ENCODE measurements at places on chromosomes 3 and 15.

DNA sequence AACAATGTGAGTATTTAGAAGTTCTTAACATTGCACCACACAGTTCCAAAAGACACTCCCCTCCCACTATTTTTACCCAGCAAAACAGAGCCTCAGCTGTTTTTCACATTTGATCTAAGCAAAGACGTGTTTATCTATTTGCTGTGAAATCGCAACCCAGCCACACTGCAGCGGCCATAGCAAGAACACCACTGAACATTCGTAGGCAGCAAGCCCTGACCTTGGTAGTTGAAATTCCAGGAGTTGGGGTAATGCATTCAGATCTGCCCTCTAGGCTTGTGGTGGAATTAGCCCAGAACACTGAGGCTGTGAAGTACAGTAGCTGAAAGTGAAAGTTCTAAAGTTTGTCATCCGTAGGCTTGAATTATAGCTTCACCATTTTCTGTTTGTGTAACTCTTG is 17.1 kb upstream of the SLC24A5 start:
- DNase-seq, result no peak

DNA sequence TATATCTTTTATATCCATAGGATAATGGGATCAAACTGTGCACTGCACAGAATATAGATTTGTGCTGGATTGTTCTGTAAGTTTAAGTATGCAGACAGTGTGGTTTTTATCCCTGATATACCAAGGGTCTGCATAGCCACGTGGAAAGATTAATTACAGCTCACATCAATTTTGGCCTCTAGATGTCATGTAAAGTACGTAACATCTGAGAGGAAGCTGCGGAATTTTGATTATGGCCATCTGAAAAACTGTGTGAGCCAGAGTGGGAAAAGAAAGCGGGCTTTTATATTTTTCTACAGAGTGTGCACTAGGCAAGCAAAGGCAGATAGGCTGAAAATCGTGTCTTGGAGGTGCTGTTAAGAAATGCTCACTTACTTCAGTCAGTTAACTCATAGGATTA is 562.7 kb downstream of the GBE1 start:
- DNase-seq, result no peak

GRCh38 chr3:186697510-186697909 is 19.6 kb upstream of the KNG1 start:
- DNase-seq, result no peak

GRCh38 chr3:122692674-122693073 is 12.0 kb downstream of the PARP14 start:
- DNase-seq, result no peak

DNA sequence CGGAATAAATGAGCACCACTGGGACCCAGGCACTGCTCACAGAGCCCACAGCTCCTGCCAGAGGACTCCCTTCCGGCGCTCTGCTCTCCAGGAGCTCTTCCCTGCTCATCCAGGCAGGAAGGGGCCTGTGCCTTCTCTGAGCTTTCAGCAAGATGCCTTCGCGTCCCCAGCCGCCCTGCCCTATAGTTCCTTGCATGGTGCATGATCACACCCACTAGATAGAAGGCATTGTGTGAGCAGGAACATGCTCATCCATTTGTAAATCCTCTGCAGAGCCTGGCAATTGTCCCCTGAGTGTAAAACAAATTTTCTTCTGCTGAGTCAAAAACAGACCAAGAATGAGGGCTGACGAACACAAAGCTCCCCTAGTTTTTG is 181.6 kb downstream of the MEGF11 start:
- no peak for DNase-seq

- DNase-seq, result no peak
These were observed 50.4 kb downstream of the GHSR start for GRCh38 chr3:172397716-172398405.

- DNase-seq, result peak; percentile 80
These were observed 5.5 kb downstream of the IFT80 start for GRCh38 chr3:160393346-160394008.

DNA sequence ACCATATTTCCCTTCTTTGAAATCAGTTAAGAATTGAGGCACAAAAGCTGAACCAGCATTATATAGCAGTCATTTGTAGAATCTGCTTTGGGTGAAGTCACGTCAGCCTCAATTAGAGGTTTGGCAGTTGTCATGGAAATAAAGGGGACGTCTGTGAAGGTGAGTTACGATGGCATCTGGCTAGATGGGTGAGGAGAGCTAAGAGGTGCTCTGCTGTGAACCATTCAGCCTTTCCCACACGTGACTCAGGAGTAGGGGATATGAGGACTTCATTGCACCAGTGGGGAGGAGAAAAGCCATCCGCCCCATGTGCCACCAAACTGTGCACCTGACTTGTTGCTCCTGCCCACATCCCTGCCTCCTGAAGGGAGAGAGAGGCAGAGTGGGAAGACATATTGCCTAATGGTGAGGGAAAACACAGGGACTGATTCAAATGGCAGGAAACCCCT is 2.8 kb upstream of the C15orf40 start:
- peak; percentile 7 for DNase-seq

GRCh38 chr3:177563243-177563780 is 366.0 kb upstream of the TBL1XR1 start:
- no peak for DNase-seq

- no peak for DNase-seq
These were observed 119.9 kb downstream of the CORO2B start for GRCh38 chr15:68698708-68699107.

DNA sequence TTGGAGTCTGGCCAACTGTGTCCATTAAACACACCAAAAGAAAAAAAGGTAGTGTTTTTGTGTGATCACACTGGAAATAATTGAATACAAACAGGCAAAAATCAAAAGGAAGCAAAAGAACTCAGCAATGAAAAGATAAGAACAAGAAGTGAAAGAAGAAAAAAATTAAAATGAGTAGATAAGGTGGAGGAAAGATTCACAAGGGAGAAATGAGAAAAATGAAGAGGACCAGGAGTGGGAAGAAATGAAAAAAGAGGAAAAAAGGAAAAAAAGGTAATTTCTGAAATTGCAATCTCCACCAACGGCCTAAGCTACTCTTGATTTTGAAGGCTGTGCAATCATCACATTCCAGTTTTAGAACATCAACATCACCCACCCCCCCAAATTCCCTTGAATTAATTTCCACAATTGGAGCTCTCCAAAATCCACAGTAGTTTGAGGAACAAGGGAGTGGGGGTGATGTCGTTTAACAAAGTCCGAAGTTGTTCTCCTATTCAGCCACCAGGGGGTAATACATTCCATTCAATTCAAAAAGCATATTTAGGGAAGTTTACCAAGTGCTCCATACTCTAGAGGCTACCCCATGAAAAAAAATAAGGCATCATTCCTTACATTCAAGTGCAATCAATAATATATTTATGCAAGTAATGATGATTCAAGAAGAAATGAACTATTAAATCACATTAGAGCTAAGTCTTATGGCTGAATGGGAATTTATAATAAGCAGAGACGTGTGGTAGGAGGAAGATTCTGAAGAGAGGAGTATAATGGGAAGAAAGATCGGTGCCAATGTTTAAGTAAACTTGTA is 37.4 kb downstream of the ZNF860 start:
- peak; percentile 43 for DNase-seq

GRCh38 chr3:56933803-56934202 is 126.7 kb upstream of the SPATA12 start:
- DNase-seq, result no peak

DNA sequence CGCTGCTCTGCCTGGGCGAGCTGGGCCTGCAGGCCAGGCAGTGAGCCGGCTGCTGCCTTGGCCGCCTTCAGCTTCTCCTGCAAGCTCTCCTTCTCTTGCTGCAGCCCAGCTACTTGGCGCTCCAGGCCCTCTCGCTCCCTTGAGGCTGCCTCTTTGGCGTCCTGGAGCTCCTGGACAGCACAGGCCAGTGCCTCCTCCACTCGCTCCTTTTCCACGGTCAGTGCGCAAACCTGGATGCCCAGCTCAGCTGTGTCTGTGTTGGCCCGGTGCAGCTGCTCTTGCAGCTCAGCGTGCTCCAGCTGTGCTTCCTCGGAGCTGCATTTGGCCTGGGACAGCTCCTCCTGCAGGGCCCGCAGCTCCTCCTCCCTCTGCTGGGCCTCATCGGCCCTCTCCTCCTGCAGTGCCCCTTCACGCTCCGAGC is 23.1 kb downstream of the CXCR6 start:
- DNase-seq, result no peak

- peak; percentile 59 for DNase-seq
These were observed 72.8 kb downstream of the SLC9A9 start for GRCh38 chr3:143775459-143775858.

DNA sequence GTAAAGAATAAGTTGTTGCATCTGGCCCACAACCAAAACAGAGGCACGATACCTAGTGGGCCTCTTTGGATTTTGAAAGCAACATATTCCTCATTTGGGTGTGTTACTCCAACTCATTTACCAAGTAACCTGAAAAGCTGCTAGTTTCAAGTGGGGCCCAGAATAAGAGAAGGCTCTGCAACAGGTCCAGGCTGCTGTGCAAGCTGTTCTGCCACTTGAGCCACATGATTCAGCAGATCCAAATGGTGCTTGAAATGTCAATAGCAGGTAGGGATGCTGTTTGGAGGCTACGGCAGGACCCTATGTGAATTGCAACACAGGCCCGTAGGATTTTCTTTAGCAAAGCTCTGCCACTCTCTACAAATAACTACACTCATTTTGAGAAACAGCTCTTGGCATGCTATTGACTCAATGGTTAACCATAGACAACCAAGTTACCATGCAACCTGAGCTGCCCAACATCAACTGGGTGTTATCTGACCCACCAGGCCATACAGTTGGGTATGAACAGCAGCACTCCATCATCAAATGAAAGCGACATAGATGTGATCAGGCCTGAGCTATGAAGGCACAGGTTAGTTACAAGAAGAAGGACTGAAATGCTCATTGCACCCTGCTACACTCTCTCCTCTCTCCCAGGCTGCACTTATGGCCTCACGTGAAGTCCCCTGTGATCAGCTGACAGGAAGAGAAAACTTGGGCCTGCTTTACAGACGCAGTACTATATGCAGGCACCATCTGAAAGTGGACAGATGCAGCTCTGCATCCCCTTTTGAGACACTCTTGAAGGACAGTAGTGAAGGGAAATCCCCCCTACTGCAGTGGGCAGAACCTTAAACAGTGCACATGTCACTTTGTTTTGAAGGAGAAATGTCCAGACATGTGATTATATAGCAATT is 9.5 kb upstream of the MCF2L2 start:
- DNase-seq, result no peak

DNA sequence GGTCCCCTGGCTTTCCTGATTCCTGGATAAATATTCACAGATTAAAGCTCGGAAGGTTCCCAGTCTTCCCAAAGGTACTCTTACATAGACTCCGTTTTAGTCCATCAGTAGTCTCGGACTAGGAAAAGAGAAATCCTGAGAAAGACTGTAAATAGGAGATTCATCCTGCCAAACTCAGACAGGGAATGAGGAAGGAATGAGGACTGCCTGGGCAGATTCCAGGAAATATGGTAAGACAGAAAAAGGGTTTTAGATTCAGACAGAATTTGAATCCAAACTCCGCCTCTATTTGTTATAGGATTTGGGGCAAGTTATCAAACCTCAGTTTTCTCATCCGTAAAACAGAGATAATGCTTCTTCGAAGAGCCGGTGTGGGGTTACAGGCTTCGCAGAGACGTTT is 77.8 kb upstream of the VGLL4 start:
- no peak for DNase-seq

- no peak for DNase-seq
These were observed 115.6 kb downstream of the GREM1 start for GRCh38 chr15:32833379-32833821.

DNA sequence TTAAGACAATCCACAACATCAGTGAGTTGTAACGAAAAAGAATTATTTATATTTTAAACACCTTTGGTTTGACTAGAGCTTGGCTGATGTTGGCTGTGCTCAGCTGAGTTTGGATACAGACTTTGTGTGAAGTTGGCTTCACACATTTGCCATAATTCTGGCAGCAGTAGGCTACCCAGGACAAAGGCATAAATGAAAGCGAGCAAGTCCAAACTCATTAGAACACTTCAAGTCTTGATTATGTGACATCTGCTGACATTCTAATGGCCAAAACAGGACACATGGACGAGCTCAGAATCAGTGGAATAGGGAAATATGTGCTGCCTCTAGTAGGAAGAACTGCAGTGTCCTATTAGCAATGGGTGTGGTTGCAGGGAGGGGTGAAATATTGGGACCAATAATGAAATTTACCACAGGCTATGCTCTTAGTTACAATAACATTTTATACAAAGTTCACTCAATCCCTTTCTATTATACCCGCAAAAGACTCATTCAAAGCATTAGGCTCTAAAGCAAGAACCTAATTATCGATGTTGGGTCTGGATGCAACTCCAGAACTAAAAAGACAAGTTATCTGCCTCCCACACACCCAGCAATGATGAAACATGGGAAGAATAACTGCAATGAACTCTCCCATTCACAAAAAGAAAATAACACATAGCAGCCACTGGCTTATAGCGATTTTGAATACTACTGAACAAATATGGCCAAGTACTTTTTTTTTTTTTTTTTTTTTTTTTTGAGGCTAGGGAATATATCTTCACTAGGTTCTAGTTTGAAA is 493.9 kb upstream of the RASGRP1 start:
- DNase-seq, result peak; percentile 1

GRCh38 chr3:171558188-171558696 is 98.0 kb upstream of the TNIK start:
- no peak for DNase-seq

DNA sequence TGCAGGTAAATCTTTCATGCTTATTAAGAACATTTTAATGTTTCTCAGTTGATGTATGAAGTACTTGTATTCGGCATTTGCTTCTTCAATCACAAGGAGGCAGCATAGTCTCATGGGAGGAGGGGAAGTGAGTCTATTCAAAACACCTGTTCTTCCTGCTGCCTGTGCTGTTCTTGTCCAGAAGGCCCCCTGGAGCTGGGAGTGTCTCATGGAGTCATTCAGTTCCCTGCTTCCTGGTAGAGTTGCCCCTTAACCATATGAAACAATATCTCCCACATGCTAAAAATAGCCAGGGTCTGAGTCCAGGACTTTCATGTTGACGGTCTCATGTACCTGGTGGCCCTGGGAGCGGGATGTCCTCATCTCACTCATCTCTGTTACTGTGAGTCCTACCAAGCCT is 15.5 kb upstream of the PPP1R2 start:
- peak; percentile 19 for DNase-seq

DNA sequence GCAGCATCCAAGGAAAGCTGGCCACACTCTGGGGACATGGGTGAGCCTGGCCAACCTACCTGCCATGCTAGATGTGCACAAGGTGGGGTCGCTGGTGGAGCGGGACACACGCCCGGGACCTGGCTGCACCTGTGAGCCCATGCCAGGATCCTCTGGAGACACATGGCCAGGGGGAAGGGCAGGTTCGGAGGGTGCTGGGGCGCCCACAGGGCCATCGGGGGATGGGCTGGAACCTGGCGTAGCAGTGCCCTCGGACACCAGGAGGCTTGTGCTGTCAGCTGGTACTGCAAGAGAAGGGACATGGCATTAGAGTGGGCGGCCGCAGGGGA is 143.4 kb downstream of the NSMCE3 start:
- DNase-seq, result no peak

- DNase-seq, result no peak
These were observed 1028.6 kb downstream of the OTOL1 start for GRCh38 chr3:162525066-162525742.

DNA sequence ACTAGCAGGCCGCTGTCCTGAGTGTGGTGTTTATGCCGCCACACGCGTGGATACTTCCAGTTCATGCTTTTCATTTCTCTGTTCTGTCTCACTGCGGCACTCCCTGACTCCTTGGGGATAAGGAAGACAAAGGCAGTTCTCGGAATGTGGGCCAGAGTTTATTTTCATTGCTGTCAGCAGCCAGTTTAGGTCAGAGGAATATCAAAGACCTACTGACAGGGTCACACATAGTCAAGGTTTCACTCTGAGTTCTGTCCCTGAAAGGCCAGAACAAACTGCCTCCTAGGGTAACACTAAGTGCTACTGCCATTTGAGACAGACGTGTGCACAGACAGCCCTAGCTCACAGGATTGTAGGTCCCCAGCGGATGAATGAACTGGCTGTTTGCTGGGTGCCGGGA is 27.3 kb upstream of the SPTBN5 start:
- no peak for DNase-seq
